ENCODE measurements at places on chromosomes 3 and 15.
A peak's percentile ranks its signal among the peaks of the same experiment; 100 is the strongest.

DNA sequence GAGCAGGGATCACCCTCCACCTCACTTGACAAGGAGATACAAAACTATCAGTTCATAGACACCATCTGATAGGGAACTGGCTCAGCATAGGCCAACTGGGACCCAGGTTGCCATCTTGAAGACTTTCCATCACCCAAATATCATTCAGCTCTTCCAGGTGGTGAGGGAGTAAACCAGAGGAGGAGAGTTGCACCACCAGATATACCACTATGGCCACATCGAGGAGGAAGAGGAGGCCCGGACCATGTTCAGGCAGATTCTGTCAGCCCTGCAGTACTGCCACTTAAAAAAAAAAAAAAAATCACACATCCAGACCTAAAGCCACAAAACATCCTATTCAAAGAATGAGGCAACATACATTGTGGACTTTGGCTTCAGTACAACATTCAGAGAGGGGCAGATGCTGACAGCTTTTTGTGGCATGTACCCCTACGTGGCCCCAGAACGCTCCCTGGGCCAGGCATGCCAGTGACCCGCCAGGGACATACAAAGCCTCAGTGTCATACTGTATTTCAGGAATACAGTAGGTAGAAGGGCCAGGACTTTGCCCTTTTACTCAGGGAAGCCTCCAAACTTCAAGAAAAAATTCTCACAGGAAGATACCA, 18.4 kb upstream of the EMC3 start:
- DNase-seq = no peak

GRCh38 chr3:126678693-126679317, 23.9 kb upstream of the TXNRD3 start:
- no peak for DNase-seq

GRCh38 chr15:61736790-61737189, 323.5 kb downstream of the VPS13C start:
- no peak for DNase-seq

DNA sequence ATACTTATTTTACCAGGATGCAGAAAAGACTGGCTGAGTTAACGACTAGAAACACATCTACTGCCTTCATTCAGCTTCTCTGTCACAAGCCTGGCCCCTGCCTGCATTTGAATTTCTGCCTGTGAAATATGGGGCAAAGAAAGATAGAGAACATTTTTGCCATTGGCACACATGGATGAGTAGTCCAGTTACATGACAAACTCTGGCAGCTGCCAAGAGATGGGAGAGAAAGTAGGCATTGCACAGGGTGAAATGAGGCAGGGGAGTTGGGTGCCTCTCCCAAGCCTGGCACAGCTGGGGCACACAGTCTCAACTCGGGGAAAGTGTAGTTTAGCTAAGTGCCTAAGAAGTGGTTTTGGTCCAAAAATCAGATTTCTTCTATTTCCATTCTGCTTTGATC, 24.0 kb downstream of the ANXA2 start:
- DNase-seq = no peak

GRCh38 chr3:15861163-15861562, 63.4 kb upstream of the ANKRD28 start:
- DNase-seq = no peak

- peak; percentile 7 for DNase-seq
These were observed 23.5 kb downstream of the TSEN2 start for GRCh38 chr3:12507591-12508281.

DNA sequence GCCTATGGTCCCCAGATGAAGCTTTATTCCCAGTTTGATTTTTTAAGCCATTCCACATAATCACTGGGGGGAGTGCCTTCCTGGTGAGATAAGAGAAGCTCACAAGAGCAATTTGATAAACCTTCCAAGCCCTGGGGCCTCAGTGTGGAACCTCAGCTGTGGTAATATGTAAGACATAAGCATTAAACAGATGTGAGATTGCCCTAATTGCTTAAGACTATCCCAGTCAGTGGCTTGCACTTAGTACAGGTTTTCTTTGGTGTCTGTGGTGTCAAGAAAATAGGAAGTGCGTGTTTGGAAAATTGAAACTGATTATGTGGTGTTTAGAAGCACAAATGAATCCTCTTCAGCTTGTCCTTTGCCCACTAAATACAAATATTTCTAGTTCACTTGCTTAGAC, 54.3 kb downstream of the LRRN1 start:
- no peak for DNase-seq

- DNase-seq = no peak
These were observed 187.3 kb downstream of the RBMS3 start for GRCh38 chr3:29468187-29468586.

- peak; percentile 22 for DNase-seq
These were observed 240.8 kb downstream of the NR1D2 start for GRCh38 chr3:24185738-24186384.

GRCh38 chr15:37789881-37790280, 144.6 kb upstream of the TMCO5A start:
- no peak for DNase-seq

- no peak for DNase-seq
These were observed 275.4 kb downstream of the NEK10 start for GRCh38 chr3:27093771-27094170.

- DNase-seq = no peak
These were observed 4.5 kb downstream of the RAF1 start for GRCh38 chr3:12659316-12660015.

- no peak for DNase-seq
These were observed 384.2 kb downstream of the CGGBP1 start for GRCh38 chr3:87674397-87675161.

- DNase-seq = no peak
These were observed 165.6 kb upstream of the CCDC54 start for GRCh38 chr3:107211608-107212007.

DNA sequence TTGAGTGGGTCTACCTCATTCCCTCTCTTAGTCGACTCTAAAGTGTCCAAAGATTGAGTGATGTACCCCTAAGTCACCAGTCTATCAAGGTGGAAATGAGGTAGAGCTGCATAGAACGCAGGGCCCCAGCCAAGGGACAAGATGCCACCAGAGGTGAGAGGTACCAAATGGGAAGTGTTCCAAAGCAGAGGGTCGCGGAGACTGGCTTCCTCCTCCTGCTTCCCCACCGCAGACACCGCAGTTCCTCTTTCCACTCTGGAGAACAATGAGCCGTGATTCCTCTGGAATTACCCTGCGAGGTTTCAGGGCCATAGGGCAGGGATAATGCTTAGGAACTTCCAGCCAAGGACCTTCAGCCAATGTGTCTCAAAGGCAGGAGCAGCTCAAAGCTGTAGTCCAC, 55.8 kb downstream of the DAPK2 start:
- DNase-seq = no peak

DNA sequence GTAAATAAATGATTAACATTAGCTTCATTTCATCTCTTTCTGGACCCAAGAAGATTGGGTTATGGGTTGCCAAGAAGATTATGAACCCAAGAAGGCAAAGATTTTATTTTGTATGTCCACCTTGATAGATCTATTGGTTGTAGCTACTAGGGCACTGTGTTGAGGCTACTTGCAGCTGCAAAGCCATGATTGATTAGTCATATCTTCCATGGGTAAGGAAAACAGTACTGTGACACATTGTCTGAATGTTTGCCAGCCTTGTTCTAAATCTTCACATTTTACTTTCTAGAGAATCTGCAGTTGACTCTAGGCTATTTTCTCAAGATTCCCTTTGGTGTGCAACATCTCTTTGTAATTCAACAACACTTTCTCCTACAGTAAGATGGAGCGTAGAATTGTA, 229.2 kb upstream of the KCNH8 start:
- DNase-seq = no peak

- no peak for DNase-seq
These were observed 45.7 kb upstream of the PTX3 start for GRCh38 chr3:157390713-157391515.

- peak; percentile 48 for DNase-seq
These were observed 12.4 kb upstream of the NFKBIZ start for GRCh38 chr3:101836652-101837598.

DNA sequence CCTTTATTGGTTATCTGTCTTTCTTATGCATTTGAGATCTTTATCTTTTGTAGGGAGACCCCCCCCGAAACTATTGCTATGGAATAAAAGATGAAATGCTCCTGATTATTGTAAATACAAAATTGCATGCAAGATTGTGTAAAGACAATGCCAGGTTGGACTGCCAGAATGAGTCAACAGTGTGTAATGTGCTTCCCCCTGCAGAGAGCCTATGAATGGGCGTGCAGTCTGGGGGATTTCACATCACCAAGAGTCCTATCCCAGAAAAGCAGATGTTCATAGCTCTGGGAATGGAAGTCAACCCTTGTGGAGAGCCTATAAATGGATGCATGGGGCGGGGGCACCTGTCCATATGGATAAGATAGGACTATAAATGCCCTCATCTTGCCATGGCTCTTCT, 584.3 kb downstream of the NSUN3 start:
- no peak for DNase-seq

- peak; percentile 74 for DNase-seq
These were observed 94.5 kb upstream of the DLG1 start for GRCh38 chr3:197392961-197393360.

DNA sequence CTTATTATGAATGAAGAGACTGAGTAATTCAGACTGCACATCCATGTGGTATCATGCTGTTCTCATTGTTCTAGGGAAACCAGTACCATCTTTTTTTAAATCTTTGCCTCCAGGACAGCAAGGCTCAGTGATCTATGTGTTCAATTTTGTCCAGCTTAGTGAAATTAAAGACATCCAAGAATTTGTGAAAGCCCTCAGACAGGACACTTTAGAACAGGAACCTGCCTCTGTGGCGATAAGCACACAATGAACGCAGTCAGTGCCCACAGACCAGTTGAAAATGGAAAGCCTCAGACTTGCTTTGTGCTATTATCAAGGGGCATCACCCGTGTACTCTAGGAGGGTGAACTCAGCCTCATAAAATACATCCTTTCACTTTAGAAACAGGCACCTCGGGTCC, 20.1 kb downstream of the EID1 start:
- DNase-seq = no peak

- DNase-seq = no peak
These were observed 127.3 kb downstream of the IGF1R start for GRCh38 chr15:98775498-98776230.

- no peak for DNase-seq
These were observed 68.4 kb upstream of the ABHD17C start for GRCh38 chr15:80626643-80627120.

DNA sequence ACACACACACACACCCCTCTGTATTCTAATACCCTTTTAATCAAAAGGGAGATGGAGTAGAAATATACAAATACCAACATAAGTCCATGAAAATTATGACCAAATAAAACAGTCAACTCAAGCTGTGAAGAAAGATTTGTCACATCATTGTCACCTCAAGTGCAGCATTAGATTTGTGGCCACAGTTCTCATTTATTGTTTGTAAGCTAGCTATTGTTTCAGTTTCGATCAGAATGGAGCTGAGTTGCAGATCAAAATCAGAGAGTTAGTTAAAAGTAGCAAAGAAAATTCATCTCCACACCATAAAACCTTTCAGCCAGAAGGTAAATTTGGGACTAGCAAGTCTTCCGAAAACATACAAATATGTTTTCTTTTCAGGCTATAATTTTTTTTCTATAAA, 267.7 kb upstream of the LMCD1 start:
- DNase-seq = no peak

DNA sequence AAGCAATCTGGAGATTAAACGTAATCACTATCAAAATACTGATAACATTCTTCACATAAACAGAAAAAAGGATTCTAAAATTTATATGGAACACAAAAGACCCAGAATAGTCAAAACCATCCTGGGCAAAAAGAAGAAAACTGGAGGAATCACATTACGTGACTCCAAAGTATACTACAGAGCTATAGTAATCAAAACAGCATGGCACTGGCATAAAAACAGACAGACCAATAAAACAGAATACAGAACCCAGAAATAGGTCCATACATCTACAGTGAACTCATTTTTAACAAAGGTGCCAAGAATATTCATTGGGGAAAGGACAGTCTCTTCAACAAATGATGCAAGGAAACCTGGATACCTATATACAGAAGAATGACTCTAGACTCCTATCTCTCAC, 621.9 kb upstream of the CCDC54 start:
- no peak for DNase-seq

Measured in pulmonary artery endothelial cell (primary cell).